ENCODE measurements at places on chromosomes 13 and 19.
A peak's percentile ranks its signal among the peaks of the same experiment; 100 is the strongest.

DNA sequence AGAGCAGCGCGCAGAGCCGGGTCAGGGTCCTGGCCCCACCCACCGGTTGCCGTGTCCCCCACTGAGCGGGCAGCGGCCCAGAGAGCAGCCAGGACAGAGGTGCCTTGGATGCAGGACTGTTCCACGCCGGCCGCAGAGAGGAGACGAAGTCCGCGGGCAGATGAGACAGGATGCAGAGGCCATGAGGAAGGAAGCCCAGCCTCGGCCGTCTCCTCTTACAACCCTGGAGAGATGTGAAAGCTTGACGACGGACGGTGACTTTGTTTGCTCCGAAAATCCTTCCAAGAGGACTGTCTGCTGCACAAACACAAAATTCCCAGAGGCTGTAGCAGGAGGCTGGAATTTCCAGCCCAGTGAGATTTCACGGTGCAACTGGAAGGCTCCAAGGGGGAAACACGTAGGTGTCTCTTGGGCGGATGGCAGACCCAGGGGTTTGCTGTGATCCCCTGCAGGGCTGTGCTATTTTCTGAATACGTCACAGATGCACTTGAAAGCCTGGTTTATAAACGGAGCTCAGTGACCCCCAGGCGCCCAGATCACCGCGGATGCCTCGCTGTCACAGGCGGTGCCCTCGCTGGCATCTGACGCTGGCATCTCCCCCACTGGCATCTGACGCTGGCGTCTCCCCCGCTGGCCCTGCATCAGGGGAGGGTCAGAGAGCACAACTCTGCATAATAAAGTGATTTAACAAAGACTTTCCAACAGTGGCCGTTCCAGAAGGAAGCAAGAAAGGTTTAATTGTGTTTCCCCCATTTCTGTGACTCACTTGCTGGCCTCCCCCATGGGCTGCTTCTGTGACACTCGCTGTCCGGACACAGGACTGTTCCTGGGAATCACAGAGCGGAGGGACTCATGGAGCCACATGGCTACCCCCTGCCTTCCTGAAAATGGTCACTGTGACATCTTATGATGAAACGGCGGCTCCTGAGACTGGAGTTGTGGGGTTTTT, 62.0 kb upstream of the C13orf46 start:
- no peak for DNase-seq

DNA sequence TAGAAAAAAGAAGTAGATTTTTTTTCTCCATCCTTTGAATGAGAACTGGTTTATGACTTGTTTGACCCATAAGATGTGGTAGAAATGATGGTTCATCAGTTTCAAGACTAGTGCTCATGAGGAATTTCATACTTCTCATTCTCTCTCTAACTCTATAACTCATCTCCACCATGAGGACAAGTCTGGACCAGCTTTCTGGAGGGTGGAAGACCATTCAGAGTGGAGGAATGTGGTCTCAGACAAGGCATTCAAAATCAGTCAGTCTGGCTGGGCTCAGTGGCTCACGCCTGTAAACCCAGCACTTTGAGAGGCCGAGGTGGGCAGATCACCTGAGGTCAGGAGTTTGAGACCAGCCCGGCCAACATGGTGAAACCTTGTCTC, 3.5 kb upstream of the EID2 start:
- no peak for DNase-seq

DNA sequence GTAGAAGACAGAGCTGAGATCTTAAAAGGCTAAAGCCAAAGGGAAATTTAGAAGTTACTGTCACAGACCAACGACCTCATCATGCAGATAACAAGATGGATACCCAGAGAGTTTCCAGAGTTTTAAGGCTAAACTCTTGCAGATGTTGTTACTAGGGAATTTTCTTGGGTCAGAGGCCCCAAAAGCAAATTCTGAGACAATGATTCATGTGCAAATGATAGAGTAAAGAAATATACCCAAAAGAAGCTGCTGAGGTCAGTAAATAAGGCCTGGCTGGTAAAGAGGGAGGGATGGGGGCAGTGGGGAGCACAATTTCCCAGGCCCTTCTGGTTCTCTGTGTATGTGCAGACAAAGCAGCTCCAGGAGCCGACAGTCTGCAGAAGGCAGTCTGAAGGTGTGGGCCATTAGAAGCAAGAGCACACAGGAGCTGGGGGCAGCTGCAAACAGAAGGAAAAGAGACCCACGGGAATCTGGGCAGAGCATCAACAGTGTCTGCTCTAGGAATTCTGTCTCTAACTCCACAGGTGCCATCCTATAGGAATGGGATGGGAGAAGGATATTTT, 330.8 kb downstream of the TBC1D4 start:
- DNase-seq: no peak

- no peak for DNase-seq
Measured at GRCh38 chr13:102825921-102826706, 19.7 kb upstream of the ERCC5 start.

DNA sequence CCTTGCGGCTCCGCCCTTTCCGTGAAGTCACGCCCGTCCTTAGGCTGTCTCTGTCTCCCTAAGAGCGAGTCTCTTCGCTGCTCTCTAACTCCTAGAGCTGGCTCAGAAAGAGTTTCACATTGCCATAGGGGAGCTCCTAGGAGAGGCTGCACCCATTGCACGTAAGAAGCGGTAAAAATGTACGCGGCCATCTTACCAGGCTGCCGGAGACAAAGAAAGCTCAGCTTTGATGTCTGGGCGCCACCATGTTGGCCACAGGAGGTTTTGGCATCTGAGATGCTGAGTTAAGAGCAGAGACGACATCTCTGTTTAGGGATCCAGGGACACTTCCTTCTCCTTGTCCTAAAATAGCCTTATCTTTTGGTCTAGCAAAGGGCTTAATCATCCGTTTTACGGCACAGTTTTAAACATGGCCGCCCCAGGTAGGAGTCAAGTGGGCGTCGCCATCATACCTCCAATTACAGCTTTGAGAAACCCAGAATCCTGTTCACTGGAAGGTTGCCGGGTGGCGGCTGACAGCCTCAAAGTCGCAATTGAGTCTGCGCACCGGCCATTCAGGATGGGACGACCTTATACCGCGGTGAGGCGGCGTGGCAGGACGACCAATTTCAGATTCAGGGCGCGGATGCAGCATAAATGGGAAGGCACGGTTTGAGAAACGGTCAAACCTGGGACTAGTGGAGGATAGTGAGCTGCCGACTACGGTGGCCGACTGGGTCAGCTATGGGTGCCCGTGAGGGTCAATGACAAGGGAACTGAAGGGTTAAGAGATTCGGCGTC, at the start of gene ZNF793:
Gene ZNF793, plus strand, starts transcription at position 553 of the 780 bp plus-strand sequence. CDS start 16,501 bp downstream, outside the sequence.
- DNase-seq: peak; percentile 79

GRCh38 chr19:48512504-48513288, 1.1 kb upstream of the LMTK3 start:
- DNase-seq: no peak

- DNase-seq: peak; percentile 77
Measured at GRCh38 chr19:55605637-55606470, at the start of gene ZNF865. TSS of gene ZNF865 (plus strand) at chr19:55605647. CDS start at chr19:55613619, 7,972 bp downstream.

GRCh38 chr13:94711561-94712286, 621 bp downstream of the SOX21 start:
- DNase-seq: peak; percentile 29

GRCh38 chr19:13038306-13039210, 43.3 kb downstream of the NFIX start:
- DNase-seq: no peak

DNA sequence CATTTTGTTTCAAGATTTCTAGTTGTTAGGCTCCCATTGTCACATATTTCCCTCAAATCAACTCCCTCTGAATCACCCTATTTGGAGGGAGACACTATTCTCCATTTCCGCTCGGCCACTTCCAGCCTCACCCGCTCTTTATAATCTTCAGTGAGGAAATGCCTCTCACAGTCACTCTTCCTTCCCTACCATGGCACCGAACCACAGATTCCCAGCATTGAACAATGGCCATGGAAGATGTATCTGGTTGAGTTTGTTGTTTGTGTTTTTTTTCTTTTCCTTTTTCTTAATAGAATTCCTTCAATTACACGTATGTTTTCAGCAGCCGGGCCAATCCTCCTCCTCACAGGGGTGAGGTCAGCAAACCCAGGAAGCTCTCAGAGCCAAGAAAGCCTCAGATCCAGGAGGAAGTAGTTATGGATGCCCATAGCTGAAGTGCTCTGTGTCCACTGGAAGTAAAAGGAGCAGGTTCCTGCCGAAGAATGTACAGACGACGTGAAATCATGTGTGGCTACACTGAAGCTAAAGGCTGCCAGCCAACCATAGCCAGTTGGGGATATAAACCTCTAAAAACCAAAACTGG, 472.1 kb downstream of the FOXO1 start:
- DNase-seq: no peak

GRCh38 chr13:42894765-42895243, 97.2 kb downstream of the EPSTI1 start:
- no peak for DNase-seq

GRCh38 chr19:14315433-14315832, 65.8 kb upstream of the ADGRE5 start:
- DNase-seq: no peak

DNA sequence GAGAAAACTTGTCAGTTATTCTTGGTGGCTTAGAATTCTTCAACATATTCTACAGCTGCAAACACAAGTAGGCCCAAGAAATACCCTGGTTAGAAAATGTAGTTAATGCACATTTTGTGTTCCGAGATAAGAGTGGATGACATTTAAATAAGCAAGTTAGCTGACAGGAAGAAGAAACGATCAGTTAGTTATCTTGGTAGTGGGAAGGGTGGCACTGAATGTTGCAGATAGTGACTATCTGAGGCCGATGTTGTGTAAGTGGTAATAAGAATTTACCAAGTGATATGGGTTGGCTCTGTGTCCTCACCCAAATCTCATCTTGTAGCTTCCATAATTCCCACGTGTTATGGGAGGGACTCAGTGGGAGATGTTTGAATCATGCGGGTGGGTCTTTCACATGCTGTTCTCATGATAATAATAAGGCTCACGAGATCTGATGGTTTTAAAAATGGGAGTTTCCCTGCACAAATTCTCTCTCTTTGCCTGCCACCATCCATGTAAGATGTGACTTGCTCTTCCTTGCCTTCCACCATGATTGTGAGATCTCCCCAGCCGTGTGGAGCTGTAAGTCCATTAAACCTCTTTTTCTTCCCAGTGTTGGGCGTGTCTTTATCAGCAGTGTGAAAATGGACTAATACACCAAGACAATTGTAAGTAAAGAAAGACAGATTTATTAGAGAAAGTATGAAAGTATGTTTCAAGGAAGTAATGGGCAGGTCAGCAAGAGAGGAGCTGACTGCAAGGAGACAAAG, 10.9 kb upstream of the AKAP11 start:
- DNase-seq: no peak

DNA sequence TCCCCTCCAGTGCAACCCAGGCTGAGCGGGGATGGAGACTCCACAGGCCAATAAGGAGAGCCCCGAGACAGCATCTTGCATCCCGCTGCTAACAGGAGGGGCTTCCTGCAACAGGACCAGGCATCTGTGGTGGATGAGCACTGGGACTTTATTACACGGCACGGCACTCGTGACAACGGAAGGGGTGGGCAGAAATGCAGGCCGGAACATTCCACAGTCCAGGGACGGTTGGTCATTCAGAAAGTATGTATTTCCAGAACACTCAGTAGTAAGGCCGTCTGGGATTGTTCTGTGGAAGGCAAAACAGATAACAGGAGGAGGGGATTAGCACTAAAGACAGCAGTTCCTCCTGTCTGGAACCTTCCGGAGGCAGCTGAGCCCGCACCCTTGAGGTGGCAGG, 3.3 kb upstream of the TM6SF2 start:
- no peak for DNase-seq

DNA sequence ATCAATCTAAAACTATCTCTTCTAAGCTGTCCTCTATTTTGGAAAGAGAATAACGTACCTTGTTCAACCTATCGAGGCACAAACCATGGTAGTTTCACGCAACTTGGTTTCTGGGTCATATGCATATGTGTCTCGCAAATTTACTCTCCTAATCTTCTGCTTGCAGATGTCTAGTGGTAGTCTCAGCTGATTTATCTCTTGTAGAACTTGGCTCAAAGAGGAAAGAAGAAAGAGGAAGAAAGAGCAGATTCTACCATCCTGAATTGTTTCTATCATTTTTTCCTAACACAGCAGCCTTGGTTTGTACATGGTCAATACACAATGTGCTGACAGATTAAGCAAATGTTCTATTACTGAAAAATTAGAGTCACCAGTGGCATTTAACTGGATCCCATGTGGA, 282.3 kb downstream of the SPRY2 start:
- DNase-seq: no peak

- DNase-seq: peak; percentile 6
Measured at GRCh38 chr19:5534787-5535586, 32.8 kb downstream of the TINCR start.

- DNase-seq: no peak
Measured at GRCh38 chr19:9868983-9869617, 34.0 kb downstream of the PIN1 start.

- DNase-seq: no peak
Measured at GRCh38 chr19:46036744-46037128, 4.1 kb downstream of the IGFL4 start.
